ENCODE measurements at places on chromosomes 5 and 9.

- DNase-seq, result no peak
Measured at GRCh38 chr5:87252283-87252605, 15.4 kb upstream of the RASA1 start.

- no peak for DNase-seq
Measured at GRCh38 chr5:150163547-150164059, 3.0 kb upstream of the CDX1 start.

GRCh38 chr9:37056046-37056920 lies 22.2 kb upstream of the PAX5 start:
- no peak for DNase-seq

GRCh38 chr5:178284996-178285395 lies 52.4 kb upstream of the PHYKPL start:
- DNase-seq, result no peak

DNA sequence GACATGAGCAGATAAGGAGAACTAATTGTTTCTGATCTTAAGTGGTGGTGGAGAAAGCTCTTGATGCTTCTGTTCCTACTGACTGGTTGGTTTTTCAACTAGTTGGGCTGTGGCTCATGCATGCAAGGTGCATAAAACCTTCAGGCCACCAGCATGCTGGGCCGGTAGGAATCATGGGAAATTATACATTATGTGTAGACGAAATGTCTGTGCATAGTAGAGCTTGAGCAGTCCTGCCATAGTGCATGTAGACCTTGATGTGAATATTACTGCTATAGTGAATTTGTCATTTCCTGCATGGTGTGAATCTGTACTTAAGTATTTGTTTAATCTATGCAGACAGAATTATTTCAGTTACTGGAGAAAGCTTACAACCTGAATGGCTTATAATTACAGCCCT lies 433.6 kb upstream of the ADAMTSL1 start:
- no peak for DNase-seq

- no peak for DNase-seq
Measured at GRCh38 chr5:73384861-73385260, 63.7 kb downstream of the FOXD1 start.

All from CD4-positive, alpha-beta T cell treated with Interleukin-4 for 4 hours (primary cell).